ENCODE measurements at places on chromosomes 2 and 18. TPM values are rescaled to one million over a fixed set of nuclear protein-coding genes. Genes with fewer than 3 reads are reported as not detected.

The GPC1 gene
- 135 TPM for total RNA-seq

The SERPINB13 gene
- total RNA-seq = not detected

The DLGAP1 gene
- 0.34 TPM for total RNA-seq

The DOCK10 gene
- 13.8 TPM for total RNA-seq

The PAX8 gene
- total RNA-seq = 0.17 TPM

The ACSL3 gene
- 189 TPM for total RNA-seq

The SLC40A1 gene
- total RNA-seq = 1.7 TPM

The GEN1 gene
- 6.8 TPM for total RNA-seq

The TFPI gene
- total RNA-seq = 140 TPM

The GLB1L gene
- total RNA-seq = 12.9 TPM

The DSG4 gene
- total RNA-seq = not detected

The MEP1B gene
- not detected for total RNA-seq

The MAP3K19 gene
- not detected for total RNA-seq

The SCN7A gene
- total RNA-seq = 0.74 TPM

The PNO1 gene
- total RNA-seq = 15.1 TPM

The GCA gene
- 9.2 TPM for total RNA-seq

The IL1R2 gene
- total RNA-seq = 0.50 TPM

The SLC11A1 gene
- total RNA-seq = under 0.01 TPM

The KCNG2 gene
- total RNA-seq = 1.9 TPM

The ILKAP gene
- total RNA-seq = 20.7 TPM

The ABCG5 gene
- total RNA-seq = not detected

The MAB21L4 gene
- not detected for total RNA-seq

The MAPK4 gene
- total RNA-seq = not detected

The ACTG2 gene
- total RNA-seq = 16.5 TPM

The LIPG gene
- 13.7 TPM for total RNA-seq

The CRYGC gene
- total RNA-seq = not detected

The IHH gene
- not detected for total RNA-seq

The MC4R gene
- total RNA-seq = 0.15 TPM

The COBLL1 gene
- 0.67 TPM for total RNA-seq

The CFAP65 gene
- not detected for total RNA-seq
